Hematopoietic multipotent progenitor cell treated with erythropoietin and hydrocortisone succinate and interleukin-3 and kit ligand, for 4 days (in vitro differentiated cells): ENCODE measurements at places on chromosomes 7 and 10.

DNA sequence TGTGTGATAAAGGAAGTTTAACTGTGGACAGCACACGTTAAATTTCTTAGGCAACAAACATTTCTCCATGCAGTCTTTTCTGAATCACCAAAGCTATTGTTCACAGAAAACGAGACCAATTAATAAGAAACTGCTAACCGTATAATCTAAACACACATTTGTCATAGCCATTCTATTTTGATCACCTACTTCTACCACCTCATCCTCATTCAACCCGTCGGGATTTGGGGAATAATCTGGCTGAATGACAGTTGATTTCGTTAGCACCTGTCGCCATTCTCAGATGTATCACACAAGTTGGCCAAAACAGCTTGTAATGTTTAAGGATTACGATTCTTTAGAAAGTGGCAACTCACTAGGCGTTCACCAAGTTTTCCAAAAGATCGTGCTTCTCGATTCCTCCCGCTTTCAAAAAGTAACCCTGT, 1.2 kb downstream of the EZH2 start:
- no peak for DNase-seq

DNA sequence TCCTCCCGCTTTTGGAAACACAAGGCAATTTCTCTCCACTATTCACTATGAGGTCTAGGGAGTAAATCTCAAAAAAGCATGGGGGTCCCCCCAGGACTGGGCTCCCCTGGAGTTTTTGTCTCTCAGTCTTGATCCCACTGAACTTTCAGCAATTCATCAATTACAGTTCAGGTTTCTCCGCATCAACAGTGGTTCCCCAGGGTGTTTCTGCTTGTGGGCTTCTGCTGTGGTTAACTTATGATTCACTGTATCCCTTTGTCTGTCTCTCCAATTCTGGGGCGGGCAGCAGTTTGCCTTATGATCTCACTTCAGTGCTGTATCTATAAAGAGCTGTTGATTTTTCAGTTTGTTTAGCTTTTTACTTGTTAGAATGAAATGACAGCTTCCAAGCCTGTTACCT, 142.6 kb upstream of the CDC14C start:
- no peak for DNase-seq

GRCh38 chr7:135160858-135161653, 9.5 kb downstream of the CYREN start:
- peak; percentile 88 for DNase-seq

DNA sequence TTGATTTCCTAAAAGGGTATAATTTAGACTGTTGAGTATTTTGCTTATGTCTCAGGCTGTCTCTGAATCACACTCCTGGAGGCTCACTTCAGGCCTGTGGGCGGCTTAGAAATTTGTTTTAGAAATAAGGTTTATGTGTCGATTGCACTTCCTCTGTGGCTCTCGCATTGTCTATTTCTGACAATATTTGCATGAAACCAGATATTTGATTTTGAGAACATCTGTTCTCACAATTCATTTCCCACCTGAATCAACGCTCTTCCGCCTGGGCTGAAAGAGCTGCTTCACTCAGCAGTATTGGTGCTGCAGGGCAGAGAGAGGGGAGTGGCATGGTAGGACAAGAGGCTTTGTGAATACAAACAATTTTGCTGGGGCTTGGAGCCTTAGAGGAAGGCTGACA, 262.0 kb downstream of the ADRA2A start:
- no peak for DNase-seq

DNA sequence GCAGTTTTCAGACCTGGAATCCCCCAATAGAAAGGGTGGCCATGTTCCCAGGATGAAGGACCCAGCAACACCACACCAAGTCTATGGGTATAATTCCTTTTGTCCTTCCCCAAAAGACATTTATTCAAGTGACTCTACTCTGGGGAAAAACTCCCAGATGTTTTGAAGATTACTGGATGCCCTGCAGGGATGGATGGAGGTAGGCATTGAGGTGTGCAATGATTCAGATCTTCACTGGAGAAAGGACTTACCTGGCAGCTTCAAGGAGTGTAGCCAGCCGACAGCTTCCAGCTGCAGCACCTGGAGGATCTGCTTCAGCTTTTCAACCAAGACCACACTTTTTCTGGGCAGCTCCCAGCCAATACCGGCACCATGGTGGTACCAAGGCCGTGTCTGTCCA, 172.0 kb downstream of the BAMBI start:
- no peak for DNase-seq

DNA sequence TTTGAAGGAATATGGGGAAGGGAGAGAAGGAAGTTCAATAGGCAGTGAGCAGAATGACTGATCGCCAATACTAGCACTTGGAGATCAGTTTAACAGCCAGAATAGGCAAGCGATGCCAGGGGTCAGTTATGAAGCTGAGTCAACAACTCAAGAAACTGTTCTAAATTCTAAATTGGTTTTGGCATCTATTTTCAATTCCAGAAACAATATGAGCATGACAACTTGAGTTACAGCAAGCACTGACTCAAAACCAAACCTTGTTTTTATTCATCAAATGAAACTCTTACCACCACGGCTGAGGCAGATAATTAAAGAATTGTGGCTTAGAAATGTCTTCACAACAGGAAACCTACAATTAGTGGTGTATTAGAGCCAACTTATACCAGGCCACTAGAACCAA, 180.5 kb upstream of the ASAH2 start:
- no peak for DNase-seq

DNA sequence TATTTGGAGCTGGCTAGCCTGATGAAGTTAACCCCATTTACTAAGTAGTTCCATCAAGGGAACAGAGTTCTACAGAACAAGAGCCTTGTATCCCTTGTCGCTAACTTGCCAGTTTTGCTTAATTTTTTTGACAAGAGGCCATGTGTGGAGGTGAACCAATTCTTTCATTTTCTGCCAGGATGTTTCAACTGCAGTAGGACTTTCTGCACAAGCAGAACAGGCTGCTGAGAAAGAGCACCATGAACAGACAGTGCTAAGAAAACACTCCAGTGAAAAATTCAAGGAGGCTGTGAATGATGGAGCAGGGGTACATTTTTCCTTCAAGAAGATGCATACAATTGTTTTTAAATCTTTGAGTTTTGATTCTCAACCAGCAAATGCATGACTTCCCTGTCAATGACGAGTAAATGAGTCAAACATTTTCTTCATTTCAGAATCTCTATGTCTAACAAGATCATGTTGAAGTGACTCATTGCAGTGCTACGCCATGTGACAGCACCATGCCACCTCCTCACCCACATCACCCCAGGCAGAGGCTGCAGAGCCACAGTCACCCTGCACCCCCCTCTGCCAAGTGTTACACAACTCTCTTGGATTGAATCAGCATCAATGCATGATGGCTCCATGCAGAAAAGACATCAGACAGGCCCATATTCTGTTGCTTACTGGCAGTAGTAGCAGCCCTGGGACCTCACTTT, 193.1 kb downstream of the COBL start:
- peak; percentile 54 for DNase-seq

- no peak for DNase-seq
These were observed 268.3 kb downstream of the CACNA2D1 start for GRCh38 chr7:82175319-82175718.

GRCh38 chr10:127882801-127883459, 9.8 kb downstream of the CLRN3 start:
- DNase-seq: no peak

DNA sequence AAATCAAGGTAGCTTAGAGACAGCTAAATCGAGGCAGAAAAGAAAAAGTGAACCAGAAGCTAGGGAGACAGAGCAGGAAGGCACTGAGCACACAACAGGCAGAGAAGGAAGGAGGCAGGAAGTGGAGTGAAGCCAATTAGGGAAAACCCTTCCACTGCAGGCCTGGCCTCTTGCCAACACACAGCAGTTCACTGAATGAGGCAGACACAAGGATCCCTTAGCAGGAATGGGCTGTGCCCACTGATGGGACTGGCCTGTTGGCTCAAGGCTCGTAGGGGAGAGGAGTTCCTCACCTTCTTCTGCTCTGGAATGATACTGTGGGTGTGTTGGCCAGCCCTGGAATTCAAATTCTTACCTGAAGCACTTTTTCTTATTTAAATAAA, 220.3 kb upstream of the STK17A start:
- DNase-seq: peak; percentile 4
